GM03348 (cell line): ENCODE measurements at places on chromosomes 16 and 17.
A peak's percentile ranks its signal among the peaks of the same experiment; 100 is the strongest.

- peak; percentile 57 for DNase-seq
These were observed 18.6 kb downstream of the FLOT2 start for GRCh38 chr17:28878981-28879380.

DNA sequence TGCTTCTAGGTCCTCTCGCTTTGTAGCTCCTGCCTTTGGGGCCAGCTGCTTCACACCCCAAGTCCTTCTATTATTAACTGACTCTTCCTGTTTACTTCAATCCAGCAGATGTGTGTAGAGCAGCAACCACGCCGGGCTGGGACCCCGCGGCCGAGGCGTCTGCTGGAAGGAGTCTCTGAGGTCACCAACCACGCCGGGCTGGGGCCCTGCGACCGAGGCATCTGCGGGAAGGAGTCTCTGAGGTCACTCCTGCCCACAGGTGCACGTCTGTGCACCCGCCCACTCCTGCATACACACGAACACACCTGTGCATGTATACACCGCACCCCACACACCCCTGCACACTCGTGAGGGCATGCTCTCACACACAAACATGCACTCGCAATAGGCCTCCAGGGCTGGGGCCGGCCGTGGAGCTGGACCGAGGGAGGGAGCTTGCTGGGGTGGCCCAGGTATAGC lies 7.8 kb upstream of the TEX19 start:
- DNase-seq = no peak

DNA sequence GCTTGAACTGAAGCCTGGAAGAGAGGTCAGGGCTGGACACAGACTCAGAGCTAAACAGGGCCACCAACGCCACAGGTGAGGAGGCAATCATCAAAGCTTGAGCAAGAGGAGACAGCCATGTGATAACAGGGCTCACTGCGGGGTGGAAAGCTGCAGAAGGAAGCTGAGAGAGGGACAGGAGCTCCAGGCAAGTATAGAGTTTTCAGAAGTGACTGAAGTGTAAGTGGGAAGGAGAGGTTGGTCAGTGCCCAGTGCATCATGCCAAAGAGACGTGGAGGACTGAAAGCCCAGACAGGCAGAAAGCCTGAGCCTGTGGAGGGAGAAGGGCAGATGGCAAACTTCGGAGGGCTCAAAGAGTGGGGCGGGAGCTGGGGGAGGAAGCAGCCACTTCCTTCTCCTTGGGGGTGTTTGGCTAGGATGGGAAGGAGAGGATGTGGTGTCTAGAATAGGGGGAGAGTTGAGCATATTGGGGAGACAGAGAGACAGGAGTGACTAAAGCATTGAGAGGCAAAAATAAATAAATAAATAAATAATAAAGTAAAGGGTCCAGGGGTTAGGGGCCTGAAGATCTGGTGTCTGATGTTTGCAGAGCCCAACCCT lies 2.6 kb downstream of the KIFC3 start:
- no peak for DNase-seq

DNA sequence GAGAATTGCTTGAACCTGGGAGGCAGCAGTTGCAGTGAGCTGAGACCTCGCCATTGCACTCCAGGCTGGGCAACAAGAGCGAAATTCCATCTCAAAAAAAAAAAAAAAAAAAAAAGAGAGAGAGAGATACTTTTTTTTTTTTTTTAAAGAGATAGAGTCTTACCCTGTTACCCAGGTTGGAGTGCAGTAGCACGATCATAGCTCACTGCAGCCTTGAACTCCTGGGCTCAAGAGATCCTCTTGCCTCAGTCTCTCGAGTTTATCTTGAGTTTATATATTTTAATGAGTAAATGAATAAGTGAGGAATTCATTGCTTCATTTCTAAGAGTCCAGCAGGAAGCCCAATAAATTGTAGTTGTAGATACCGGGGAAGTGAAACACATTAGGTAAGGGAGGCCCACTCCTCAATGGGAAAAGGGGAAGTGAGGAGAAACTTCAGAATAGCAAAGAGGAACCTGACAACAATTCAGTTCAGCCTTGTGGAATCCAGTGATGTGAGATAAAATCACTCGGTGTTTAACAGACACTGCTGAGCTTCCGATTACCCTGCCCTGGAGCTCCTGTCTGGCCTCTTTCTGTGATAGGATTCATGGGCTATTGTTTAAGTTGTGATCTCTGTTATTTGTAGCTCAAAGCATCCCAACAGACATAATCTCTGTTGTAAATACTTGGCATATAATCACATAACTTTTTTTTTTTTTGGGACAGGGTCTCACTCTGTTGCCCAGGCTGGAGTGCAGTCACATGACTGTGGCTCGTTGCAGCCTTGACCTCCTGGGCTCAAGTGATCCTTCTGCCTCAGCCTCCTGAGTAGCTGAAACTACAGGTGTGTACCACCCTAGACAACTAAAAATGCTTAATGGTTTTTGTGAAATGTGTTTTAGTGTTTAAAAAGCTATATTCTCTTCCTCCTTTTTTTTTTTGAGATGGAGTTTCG lies 15.8 kb upstream of the ITGAM start:
- no peak for DNase-seq

- DNase-seq = peak; percentile 84
These were observed 50.1 kb downstream of the LMF1 start for GRCh38 chr16:920717-921116.
